Lower lobe of right lung (tissue), 2 donors: ENCODE measurements at places on chromosomes 5 and 9.

DNA sequence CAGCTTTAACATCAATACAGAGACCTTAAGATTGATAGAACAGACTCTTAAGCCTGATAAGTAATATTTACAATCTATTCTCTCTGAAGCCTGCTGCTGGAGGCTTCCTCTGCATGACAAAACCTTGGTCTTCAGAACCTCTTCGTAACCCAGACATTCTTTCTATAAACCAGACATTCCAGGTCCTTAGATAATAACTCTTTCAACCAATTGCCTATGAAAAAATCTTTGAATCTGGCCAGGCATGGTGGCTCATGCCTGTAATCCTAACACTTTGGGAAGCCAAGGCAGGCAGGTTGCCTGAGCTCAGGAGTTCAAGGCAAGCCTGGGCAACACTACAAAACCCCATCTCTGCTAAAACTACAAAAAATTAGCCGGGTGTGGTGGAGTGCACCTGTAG is 327.8 kb downstream of the ENC1 start:
- DNase-seq, result no peak

DNA sequence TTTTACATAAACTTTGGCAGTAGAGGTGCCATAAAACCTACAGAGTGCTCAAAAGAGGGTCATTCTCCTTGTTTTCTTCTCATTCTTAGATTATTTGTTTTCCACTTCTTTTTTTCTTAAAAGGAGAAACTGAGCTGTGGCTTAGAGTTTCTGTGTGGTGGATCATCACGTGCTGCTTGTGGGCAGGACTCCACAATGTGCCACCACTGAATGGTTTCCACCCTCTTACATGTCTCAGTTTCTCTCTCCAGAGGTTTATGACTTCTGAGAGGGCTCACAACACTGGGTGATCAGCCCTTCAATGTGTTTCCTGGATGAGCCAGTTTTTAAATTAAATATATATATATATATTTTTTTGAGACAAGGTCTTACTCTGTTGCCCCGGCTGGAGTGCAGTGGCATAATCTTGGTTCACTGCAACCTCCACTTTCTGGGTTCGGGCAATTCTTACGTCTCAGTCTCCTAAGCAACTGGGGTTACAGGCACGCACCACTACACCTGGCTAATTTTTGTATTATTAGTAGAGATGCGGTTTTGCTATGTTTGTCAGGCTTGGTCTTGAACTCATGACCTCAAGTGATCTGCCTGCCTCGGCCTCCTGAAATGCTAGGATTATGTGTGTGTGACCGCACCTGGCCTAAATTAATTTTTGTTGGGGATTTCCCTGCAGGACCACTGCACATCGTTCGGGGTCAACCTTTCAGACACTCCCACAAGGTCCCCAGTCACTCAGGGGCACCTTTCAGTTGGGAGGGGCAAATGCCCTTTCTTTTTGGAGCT is 3.1 kb upstream of the UNC13B start:
- DNase-seq, result no peak

DNA sequence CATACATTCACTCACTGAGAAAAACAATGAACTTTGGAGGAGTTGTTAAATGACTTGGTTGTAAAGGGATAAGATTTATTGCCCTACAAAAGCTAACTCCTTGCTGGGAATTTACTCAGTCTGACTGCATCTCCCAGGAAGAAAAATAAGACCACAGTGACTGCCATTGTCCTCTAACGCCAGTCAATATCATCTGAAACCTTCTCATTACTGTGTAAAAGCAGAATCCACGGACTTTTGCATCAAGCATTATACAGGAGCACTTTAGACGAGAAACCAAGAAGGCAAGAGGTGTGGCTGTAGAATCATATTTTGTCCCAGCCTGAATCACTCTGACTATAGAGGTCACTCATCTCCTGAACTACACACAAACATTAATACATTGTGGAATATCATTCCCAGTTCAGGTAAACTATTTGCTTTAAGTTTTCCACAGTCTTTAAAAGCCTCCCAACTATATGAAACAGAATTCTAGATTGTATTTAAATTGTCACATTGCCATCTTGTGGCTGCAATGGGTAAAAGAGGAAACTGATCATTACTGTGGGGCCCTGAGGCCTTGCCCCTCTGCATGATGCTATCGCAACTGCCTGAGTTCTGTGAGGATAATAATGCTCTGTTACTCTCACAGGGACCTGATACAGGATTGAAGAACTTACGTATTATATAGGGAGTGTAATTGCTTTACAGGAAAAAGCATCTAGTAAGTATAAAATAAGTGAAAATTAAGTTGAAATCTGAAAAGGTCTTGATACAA is 142.9 kb downstream of the SLCO4C1 start:
- DNase-seq, result no peak

- no peak for DNase-seq
Observed at GRCh38 chr9:133401588-133401987, 16.2 kb downstream of the REXO4 start.

GRCh38 chr5:178204935-178205748 is 809 bp downstream of the HNRNPAB start:
- DNase-seq, result peak; percentile 88

GRCh38 chr5:160627921-160628618 is 206.4 kb downstream of the PTTG1 start:
- no peak for DNase-seq

DNA sequence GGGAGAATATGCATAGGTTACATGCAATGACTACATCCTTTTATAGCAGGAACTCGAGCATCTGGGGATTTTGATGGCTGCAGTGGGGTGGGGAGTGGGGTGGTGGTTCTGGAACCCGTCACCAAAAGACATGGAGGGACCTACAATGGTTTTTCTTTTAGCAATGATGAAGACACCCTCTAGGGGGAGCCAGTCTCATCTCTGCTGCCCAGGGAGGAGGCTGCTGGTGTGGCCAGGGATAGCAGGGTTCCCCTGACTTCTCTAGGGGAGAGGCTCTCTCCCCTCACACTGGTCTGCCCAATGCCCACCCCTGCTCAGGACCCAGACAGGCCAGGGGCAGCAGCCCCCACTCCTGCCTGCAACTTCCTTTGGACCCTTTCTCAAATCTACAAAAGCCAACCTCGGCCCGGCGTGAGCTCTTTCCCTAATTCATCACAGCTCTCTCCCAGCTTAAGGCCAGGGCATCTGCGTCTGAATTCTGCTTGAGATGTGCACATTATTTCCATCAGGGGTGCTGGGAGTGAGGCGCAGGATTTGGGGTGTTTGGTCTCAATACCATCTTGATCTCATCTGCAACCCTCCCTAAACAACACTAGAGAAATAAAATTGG is 73.6 kb upstream of the RETREG1 start:
- DNase-seq, result no peak

GRCh38 chr9:27054841-27055240 is 49.4 kb upstream of the LRRC19 start:
- DNase-seq, result no peak

DNA sequence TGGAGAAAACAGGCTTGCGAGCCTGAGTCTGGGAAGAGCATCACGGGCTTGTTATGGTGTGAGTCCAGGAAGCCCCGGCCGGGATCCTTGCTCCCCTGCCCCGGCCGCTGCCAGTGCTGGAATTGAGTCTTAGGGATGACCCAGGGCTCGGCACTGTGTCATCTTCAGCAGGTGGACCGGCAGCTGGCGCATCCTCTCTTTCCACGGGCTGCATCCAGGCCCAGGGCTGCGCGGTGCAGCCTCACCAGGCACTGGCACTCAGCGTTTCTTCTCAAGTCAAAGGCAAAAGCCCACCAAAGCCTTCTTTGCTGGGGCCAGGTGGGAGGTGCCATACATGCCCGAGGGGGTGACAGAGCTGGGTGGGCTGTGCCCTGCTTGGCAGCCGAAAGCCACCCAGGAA is 46.6 kb downstream of the COL5A1 start:
- peak; percentile 26 for DNase-seq
